ENCODE measurements at places on chromosomes 2 and 18.

DNA sequence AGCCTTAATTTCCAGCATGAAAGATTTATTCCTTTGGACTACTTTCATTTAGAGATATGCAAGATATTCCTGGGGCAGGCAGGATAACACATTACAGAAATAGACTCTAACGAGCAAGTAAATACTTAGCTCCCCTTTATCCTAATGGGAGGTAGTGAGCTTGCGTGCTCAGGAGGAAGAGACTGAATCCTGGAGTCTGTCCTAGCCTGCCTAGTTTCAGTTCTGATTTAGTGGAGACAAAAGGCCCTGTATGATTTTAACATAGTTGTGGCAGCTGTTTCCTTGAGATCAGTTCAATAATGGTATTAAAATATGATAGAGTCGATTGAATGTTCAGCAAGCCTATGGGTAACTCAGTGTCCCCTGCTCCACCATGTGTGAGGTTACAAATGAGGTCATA is 109.5 kb downstream of the FMNL2 start:
- DNase-seq = no peak

DNA sequence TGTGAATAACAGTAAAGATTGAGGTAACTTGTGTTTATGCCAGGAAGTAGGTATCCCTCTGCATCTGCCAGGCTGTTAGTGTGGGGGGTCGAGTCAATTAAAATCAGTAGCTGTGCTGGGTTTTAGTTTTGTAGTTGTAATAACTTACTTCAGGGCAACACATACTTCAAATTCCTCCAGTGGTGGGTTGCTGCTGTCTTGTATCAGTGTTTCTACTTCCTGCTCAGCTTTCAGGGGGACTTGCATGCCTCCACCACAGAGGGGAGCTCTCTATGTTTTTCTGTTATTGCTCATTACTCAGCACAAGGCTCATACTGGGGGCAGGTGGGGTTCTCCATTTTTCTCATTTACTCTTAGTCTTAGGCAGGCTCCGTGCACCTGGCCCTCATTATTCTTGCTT is 136.8 kb downstream of the CAPN13 start:
- DNase-seq = no peak

- no peak for DNase-seq
These were observed 54.1 kb downstream of the VIL1 start for GRCh38 chr2:218472988-218473387.

DNA sequence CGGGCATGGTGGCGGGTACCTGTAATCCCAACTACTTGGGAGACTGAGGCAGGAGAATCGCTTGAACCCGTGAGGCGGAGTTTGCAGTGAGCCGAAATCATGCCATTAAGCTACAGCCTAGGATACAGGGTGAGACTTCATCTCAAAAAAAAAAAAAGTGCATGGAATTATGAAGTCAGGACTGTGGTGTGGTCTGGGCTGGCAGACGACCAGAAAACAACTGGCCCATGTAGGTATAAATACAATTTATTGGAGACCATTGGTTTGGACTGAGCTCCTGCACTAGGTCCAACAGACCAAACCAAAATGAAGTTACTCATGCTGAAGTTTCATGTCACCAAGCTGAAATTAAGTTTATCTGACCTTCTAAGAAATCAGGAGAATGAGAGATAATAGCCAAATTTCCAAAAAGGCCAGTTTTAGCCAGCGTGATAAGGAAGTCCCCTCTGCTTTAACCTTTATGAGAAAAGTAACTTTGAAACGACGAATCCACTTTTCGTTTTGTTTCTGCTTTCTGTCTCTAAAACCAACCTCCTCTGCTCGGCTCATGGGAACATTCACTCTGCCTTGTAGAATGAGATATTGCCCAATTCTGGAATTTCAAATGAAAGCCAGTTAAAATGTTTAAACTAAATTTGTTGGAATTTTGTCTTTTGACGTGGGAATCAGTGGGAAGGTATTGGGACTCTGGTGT is 17.7 kb upstream of the RAB10 start:
- no peak for DNase-seq

- no peak for DNase-seq
These were observed 44.0 kb downstream of the ACKR3 start for GRCh38 chr2:236613612-236614011.

DNA sequence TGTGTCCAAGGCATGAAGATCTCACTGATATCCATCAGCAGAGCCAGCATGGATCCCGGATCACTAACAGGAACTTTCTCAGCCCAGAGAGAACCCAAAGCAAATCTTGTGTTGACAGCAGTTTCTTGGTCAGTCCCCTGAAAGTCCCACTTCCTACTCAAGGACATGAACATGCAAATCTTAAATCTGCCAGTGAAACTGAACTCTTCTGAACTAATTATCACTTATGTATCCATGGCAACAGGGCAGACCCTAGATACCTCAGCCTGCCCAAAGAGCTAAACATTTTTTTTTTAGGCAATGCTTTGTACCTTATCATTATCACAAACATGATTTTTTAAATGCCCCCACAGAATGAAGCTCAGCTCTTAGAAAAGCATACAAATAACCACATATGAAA is 127.8 kb upstream of the DDX18 start:
- DNase-seq = no peak

DNA sequence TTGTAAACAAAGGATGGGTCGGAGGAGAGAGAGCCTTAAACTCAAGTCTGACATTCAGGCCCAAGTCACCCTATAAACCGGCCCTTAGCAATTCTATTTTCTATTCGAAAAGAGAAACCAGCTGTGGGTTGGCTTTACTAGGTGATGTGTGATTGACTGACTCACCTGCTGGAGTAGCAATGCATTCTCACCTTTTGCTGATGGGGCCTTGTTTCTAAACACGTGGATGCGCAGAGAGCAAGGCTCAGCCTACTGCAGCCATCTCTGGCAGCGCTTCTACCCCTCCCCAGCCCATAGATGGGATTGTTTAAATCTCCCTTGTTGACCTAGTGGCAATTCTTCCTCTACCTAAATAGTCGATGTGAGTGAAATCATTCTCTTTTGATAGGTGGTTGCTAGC is 138.5 kb downstream of the MEIS1 start:
- DNase-seq = no peak

- no peak for DNase-seq
These were observed 156.1 kb upstream of the NCK2 start for GRCh38 chr2:105588581-105588980.

DNA sequence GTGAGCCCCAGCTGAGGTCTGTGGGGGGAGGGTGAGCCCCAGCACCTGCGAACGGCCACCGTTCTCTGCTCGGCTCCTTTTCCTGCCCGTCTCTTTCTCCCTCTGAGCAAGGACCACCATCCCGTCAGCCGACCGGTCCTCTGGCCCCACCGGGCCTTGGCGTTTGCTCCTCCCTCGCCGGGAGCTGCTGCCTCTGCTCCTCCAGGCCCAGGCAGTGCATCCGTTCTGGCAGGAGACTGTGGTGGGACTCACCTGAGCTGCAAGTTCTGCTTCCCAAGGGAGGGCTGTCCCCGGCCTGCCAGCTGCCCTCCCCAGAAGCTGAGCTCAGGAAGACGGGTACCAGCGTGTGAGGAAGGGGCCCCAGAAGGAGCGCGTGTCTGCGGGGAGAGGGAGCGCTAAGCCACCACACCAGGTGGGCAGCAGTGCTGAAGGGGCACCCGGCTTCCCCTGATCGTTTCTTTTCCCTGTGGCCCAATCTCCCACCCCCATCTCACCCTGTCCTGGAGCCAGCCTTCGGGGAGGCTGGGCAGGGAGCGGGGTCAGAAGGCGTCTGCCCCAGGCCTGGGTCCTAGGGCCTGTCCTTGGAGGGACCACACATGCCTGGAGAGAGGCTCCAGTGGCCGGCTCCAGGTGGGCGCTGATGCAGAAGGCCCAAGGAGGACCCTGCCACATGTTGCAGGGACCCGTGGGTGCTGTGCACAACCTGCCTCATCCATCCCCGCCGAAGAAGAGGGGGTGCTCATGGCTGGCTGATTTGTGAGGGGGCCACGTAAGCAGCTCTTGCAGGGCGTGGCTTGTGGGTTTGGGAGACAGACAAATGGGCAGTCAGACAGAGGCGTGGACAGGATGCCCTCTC is 2.5 kb upstream of the RTP5 start:
- DNase-seq = no peak

DNA sequence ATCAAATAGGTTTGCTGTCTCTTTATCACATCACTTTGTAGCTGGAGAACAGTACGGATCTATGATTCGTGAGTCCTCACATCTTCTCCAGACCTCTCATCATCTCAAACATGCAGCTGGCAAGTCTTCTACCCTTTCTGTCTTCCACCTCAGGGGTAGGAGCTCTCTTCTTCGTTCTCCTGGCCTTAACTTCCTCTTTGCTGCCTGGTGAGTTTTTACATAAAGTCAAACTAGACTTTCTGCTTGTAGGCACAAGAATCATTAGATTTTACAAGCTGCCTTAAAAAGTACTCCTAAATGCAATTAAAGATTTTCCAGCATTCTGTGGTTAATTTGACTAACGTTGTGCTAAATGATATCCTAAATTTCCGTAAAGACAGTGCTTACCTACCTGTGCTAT is 43.7 kb upstream of the TANK start:
- DNase-seq = no peak

GRCh38 chr18:47050468-47050867 is 15.0 kb upstream of the ELOA2 start:
- DNase-seq = no peak

DNA sequence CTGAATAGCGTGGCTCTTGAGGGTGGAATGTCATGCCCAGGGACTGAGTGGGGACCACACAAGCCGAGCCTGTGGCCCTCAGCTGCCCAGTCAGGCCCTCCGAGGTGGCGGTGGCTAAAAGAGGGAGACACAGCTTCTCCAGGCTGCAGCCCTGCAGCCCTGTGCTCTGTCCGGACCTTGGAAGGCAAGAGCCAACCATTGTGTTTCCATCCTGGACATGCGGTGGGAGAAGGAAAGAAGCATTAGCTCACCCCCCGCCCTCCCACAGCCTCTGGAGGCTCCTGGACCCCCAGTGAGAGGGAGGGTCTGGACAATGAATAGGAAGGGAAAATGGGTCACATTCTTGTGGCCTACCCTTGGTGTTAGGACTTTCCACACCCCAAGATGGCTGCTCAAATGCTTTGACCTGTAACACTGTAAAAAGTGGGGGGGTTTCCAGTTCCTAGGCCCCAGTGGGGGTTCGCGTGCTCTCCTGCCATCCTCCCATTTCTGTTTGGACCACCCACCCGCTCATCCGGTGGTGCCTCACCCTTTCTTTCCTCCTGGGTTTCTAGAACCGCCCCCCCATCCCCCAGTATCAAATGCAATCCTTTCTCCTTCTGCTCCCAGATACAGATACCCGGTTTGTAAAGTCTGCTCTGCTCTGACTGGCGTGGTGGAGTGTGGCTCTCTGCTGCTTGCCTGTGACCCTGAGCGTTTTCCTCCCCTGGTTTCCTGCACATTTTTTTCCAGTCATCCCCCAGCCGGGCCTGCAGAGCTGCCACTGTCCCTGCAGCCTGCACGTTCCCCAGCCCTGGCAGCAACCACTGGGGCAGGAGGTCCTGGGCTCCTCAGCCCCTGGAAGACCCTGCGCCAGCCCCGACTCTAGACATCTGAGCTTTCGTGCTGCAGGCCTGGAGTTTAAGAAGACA is 36.3 kb upstream of the SMAD7 start:
- no peak for DNase-seq

DNA sequence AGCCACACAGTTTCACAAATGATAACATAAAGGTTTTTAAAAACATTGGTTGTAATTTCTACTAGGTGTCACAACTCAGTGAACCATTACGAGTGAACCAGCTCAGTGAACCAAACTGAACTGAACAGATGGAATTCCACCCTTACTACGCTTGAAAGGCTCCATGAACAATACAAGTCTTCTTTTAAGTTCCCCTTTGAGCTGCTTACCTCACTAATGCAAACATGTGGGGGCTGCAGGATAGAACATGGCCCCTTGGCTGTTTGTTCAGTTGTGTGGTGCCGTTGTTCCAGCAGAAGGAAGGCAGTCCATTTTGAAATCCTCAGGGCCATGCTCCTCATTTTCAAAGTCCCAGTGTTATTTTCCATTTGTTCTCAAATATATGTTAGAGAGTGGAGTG is 30.7 kb upstream of the KLHL14 start:
- no peak for DNase-seq

DNA sequence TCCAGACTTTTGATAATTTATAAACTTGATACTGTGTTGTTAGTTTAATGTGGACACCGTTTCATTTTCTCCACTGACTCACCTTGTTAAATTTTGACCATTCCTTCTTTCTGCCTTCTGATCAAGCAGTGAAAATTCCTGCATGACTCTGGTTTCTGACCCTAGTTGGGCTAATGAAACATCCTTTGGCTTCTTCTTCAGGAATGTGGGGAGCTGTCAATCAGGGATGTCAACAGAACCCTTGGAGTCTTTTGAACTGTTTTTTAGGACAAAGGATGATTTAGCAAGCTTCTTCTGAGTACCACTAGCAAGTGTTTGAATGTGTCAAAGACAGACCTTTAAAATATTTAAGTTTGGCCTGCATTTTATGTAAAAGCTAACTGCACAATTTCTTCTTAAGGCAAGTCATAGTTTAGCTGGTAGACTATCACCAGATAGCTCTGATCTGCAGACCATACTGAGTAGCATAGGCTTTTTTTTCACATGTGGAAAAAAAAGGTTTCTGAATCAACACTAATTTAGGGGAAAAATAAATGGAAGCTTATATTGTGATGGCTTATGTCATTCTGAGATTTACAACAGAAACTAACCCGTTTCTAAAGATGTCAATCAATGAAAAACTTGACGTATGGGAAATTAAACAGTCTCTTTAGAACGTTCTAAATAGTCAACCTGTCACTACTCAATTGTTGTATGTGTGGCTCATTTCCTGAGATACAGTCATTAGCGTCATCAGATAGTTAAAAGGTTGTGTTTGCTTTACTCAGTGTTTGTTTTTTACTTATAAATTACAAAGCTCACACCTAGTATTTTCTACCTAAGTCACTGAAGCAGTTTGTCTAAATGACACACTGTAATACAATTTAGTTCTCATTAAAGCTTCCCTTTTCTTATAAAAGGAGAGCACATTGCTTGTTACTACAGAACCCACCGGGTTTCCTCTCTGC is 311.4 kb downstream of the PTPRM start:
- DNase-seq = no peak

DNA sequence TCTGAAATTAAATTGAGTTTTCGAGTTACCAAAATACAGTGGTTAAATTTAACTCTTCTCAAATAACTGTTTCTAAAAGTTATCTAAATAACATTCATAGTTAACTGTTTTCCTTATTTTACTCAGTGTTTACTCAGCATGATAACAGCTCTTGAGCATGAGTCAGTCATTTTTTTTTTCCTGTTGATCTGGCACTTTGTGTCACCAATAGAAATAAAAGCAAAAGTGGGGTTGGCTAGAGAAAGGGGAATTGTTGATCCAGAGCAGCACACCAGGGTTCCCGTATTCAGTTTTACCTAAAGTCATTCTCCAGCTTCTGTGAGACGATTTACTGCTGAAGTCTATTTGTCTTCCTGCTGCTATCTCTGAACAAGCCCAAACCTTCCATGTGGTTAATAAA is 851.6 kb downstream of the DCC start:
- no peak for DNase-seq

DNA sequence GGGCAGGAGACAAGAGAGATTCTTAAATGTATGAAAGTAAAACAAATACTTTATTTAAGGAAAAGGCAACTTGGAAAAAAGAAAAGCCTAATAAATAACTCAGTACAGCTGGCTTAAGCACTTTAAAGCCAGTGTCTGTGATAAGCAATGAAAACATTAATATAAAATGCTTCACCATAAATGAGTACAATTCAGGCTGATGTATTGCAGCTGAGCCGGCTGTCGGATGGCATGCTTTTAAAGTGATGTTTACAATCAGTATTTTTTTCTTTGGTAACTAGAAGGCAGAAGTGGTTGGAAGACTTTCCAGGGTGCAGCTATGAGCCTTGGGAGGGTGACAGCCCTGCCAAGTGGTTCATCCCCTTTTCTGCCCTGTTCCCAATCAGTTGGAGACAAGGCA is 58.7 kb upstream of the CELF4 start:
- DNase-seq = no peak

- DNase-seq = no peak
These were observed 383.6 kb upstream of the SMIM21 start for GRCh38 chr18:75810961-75811551.

Measured in activated CD4-positive, CD25-positive, alpha-beta regulatory T cell treated with anti-CD3 and anti-CD28 coated beads, Interleukin-2, amount 50 U/mL, for 16 hours (primary cell).